Activated CD4-positive, alpha-beta T cell treated with anti-CD3 and anti-CD28 coated beads, Interleukin-10, Interleukin-2, amounts not matched to agents 100 ng/mL and 50 ng/mL, durations not matched to agents 16 hours and 8 hours (primary cell): ENCODE measurements at places on chromosomes 7 and 10.

DNA sequence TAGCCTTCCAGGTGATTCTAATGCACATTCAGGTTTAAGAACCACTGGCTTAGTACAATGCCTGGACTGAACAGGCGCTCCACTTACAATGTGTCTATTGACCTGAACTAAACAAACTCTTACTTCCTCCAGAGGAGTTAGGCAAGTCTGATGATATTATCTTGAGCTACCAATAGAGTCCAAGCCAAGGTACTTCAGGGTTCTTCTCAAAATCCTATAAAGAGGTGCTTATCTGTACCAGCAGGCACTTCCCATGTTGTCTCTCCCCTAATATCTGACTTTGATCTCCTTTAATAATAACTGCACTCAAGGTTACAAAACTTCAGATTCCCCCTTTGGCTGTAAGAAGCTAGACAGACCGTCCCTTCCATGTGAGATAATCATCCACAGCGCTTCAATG lies 157.0 kb upstream of the SVIL start:
- no peak for DNase-seq

DNA sequence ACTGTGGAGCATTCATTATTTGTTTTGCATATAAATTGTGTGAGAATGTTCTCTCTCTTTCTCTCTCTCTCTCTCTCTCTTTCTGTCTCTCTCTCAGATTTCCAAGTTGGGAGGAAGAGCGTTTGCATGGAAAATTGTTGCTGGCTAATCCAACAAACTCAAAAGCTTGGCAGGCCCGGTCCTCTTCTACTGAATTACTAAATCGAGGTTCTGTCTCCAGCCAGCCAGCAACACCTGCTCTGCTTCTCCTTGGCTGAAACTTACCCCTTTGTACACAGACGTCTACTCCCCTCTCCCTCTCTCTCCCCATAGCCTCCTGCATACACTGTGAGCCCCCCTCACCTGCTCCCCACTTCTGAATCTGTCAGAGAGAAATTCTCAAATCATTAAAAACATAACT lies 996.4 kb upstream of the AUTS2 start:
- no peak for DNase-seq

DNA sequence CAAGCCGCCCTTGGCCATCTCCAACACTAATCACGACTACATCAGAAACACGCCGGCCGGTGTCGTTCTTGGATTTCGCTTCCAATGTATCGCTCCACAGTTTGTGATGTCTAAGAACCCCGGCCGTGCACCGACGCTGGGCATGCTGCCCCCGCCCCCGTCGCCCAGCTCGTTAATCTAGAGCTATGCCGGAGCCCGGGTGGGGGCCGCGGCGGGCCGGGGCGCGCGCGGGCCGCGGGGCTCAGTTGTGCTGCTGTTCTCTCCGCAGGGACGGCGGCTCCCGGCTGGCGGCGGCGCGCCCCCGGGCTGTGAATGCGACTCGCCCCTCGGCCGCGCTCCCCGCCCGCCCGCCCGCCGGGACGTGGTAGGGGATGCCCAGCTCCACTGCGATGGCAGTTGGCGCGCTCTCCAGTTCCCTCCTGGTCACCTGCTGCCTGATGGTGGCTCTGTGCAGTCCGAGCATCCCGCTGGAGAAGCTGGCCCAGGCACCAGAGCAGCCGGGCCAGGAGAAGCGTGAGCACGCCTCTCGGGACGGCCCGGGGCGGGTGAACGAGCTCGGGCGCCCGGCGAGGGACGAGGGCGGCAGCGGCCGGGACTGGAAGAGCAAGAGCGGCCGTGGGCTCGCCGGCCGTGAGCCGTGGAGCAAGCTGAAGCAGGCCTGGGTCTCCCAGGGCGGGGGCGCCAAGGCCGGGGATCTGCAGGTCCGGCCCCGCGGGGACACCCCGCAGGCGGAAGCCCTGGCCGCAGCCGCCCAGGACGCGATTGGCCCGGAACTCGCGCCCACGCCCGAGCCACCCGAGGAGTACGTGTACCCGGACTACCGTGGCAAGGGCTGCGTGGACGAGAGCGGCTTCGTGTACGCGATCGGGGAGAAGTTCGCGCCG lies 1.9 kb downstream of the VWC2 start:
- no peak for DNase-seq

- no peak for DNase-seq
Observed at GRCh38 chr10:112669989-112670388, 223.0 kb downstream of the VTI1A start.

DNA sequence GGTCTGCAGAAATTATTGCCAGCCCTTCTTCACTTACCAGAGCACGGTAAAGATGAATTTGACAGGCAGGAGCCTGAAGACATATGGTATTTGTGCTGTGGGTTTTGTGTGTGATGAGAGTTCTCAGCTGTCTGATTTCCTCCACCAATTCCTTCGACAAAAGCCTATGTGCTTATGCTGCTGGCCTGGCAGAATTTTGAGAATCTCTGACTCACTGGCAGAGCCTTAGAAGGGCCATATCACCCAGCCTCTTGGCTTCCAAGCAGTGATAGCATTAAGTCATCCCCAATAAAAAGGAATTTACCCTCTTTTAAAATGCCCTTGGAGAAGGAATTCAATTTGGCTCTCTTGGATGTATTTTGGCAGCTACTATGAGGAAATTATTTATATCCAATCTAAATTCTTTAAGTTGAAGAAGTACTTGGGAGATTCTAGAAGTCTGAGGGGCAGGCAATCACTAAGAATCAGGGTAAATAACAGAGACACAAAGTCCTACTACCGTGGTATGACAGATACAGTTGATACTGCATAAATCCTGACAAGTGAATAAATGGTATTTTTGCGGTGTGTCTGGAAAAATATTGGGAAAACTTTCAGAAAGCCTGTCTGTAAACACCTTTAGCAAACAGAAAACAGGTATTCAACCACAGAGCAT lies 68.6 kb upstream of the EFCAB10 start:
- no peak for DNase-seq

DNA sequence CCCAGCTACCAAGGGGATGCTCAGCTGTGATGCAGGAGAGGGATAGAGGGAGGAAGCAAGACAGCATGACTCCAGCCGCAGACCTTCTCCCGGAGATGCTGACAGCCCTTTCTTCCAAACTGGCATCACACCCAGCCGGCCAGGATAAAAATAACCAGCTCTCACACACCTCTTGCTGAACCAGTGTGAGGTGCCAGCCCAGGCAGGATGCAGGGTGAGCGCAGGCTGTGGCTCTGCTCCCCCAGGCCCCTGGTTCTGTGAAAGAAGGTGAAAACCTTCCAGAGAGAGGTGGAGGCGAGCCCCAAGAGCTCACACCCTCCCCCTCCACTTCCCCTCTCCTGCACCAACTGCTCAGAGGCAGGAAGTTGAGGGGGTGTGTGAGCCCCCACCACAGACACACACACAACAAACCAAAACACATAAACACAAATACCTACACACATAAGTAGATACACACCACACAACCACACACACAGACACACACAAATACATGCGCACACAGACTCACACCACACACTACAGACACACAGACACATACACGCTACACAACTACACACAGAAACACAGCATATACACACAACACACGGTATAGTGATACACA lies 4.0 kb downstream of the GPR15LG start:
- DNase-seq = peak; percentile 45

DNA sequence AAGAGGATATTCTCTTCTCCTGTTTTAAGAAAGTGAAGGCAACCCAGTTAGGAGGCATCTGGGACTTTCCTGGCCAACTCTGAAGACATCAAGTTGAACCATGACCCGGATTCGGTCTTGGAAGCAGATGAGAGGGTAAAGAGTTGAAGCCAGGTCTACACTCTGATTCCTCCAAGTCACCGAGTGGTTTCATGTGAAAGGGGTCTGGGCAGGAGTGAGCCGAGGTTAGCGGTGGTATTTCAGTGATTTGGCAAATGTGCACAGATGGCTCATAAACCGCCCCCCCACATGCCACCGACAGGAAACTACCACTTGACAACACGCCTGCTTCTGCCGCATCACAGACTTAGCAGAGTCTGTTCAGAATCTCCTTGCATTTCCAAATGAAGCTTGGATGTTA lies 11.4 kb upstream of the REPIN1 start:
- peak; percentile 60 for DNase-seq

GRCh38 chr7:50835156-50835555 lies 52.5 kb upstream of the GRB10 start:
- no peak for DNase-seq

- no peak for DNase-seq
Observed at GRCh38 chr10:111161109-111161874, 84.5 kb downstream of the ADRA2A start.
